ENCODE measurements at places on chromosomes 5 and 9. TPM values are rescaled to one million over a fixed set of nuclear protein-coding genes. Genes with fewer than 3 reads are reported as not detected.

- DNase-seq, result no peak
These were observed 2252.4 kb downstream of the MAT2B start for GRCh38 chr5:165757791-165758190.

DNA sequence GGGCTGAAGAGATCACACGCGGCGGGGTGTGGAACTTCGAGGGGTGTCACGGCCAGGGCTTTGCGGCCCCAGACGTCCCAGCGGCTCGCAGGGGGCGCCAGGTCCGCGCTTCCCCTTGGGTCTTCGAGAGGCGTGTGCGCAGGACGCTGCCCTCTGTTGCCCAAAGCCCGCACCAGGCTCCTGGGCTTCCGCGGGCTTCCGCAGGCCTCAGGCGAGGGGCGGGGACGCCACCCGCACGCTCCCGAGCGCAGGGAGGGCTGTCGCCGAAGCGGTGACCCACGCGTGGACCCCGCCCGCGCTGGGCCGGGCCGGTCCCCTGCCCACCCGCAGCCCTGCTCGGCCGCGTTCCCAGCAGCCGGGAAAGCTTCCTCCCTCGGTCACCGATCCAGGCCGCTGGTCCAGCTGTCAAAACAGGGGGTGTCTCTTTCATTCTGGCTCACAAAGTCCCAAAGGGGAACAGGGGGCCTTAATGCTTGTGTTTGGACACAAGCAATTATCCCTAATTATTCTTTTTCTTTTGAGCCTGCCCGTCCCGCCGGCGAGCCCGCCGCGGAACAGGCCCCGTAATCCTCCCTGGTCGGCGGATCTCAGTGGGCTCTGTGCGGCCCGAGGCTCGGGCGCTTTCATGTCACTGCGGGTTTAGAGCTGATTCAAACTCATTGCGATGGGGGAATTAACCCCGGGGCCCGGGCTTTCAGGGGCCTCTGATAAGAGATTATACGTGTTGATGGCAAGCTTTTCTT lies 60.6 kb downstream of the TMEM174 start:
- no peak for DNase-seq

DNA sequence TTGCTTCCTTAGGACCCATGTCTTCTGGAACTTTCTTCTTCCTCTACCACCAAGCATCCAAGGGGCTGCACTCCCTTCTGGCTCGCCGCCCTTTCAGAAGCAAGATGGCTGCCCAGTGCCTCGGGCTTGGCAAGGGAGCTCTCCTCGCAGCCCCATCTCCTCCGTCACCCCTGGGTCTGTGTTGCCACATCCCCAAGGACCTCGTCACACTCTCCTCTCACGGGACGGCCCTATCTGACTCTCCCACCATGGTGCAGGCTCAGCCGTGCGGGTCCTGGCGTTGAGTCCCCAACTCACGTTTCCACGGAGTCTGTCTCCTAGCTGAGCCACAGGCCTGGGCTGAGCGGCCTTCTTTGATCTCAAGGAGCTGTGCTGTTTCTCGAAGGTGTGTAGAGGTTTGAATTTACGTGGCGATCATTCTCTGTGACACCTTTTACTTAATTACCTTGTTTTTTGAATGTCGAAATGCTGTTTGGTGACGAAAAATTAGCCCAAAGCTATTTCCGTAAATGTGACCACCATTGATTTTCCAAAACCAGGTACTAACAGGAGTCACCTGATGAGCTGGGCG lies 15.0 kb upstream of the SCGB3A1 start:
- no peak for DNase-seq

DNA sequence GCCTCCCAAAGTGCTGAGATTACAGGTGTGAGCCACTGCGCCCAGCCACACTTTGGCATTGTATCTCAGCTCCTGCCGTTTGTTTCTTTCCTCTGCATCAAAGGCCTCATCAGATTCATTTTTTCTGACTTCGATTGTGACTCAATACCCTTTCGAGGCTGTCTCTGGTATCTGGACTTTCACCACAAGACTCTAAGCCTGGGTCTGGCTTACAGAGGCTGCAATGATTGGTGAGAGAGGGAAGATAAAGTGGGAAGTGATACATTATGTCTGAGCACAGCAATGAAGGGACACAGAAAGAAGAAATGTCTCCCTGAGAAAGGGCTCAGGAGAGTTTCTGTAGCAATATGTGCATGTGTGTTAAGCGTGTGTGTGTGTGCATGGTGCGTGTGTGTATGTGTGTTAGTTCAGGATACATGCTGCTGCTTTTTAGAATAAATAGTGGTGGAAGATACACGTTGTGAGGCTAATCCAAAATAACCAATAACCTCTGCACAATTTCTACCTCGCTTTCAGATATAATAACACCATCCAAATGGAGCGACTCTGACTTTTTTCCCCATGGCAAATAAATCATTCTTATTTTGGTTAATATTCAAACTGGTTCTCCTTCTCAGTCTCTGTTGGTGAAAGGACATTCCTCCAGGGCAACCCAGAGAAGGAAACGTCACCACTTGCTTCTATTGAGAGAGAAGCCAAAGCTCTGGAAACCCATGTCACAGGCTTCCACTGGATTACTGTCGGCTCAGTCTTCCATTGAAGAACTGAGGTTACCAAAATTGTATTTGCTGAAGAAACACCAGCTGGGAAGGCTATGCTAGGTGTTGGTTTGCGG lies 8.1 kb upstream of the DAB2 start:
- DNase-seq, result no peak

- DNase-seq, result no peak
These were observed 13.3 kb upstream of the GLRX start for GRCh38 chr5:95835682-95836385.

GRCh38 chr9:36137392-36138004 lies 965 bp downstream of the GLIPR2 start:
- no peak for DNase-seq

GRCh38 chr5:130549884-130550561 lies 615.0 kb downstream of the HINT1 start:
- peak; percentile 79 for DNase-seq

GRCh38 chr9:136644593-136645351 lies 17.9 kb upstream of the EGFL7 start:
- peak; percentile 66 for DNase-seq

DNA sequence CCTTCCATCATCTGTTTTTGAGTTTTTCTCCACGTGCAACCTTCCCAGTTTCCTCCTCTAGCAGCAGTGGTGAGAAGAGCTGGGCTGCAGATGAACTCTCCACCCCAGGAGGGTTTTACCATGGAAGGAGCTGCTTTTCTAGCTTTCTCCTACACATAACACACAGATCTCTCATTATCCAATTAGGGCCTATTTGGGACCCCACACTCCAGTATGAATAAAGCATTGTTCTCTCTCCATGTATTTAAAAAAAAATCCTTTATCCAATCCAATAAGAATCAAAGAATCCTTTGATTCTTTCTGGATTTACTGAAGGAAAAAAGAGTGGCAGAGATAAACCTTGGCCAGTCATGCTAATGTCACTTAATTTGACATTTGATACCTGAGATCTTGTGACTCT lies 31.6 kb upstream of the NAA35 start:
- DNase-seq, result no peak

OR13C5 gene
- not detected for total RNA-seq

SHC3 gene
- total RNA-seq, result 2.4 TPM

FBP2 gene
- not detected for total RNA-seq

TEK gene
- total RNA-seq, result not detected

BRINP1 gene
- total RNA-seq, result 0.30 TPM

GBGT1 gene
- 1.0 TPM for total RNA-seq
